ENCODE measurements at places on chromosomes 2 and 18.

DNA sequence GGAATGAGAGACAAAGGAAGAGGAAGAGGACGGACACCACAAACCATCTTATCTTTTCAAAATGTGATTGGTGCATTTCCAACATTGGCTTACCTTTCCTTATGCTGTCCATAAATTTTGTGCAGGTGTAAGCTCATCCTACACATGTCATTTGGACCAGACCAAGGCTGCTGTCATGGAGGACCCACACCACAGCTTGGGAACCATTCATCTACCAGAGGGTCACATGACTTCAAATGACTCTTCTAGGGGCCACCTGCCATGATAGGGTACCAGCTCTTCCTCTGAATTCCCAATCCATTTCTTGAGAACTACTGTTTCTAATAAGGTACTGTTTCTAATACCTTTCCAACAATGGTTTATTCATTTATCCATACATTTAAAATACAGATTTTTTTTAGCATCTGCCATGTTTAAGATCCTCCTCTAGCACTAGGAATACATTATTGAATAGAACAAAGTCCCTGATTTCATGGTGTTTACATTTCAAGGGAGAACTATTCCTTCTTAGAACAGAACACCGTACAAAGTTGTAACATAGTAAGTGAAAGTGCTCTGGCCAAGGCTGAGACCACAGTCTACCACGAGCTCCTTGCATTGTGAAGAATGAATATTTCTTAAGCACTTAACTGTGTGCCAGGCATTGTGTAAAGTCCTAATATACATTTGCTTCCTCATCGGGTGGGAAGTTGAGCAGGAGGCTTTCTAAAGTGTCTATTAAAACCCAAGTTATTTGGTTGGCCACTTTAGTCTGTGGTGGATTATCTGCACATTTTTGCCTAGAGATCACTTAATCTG lies 246.1 kb upstream of the FN1 start:
- no peak for DNase-seq

DNA sequence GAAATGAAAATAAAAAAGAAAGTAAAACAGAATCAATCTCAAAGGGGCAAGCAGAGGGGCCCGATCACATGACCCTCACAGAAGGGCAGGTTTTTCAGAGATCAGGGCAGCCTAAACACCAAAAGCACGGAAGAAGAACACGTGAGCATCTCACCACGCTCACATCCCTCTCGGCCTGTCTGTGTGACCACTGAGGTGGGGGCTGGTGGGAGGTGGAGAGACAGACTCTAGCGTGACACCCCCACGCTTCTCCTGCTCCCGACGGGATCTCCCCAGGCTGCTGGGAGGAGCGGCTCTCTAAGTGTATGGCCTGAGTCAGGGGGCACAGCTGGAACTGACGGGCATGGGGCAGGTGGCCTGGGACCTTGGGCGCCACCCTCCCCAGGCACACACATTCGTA lies 23.5 kb upstream of the MTERF4 start:
- DNase-seq: no peak

GRCh38 chr18:36811430-36811829 lies 17.4 kb downstream of the TPGS2 start:
- no peak for DNase-seq

- DNase-seq: no peak
These were observed 5.8 kb downstream of the CUL3 start for GRCh38 chr2:224579411-224579810.

- DNase-seq: no peak
These were observed 17.4 kb upstream of the AP1S3 start for GRCh38 chr2:223854741-223855140.

DNA sequence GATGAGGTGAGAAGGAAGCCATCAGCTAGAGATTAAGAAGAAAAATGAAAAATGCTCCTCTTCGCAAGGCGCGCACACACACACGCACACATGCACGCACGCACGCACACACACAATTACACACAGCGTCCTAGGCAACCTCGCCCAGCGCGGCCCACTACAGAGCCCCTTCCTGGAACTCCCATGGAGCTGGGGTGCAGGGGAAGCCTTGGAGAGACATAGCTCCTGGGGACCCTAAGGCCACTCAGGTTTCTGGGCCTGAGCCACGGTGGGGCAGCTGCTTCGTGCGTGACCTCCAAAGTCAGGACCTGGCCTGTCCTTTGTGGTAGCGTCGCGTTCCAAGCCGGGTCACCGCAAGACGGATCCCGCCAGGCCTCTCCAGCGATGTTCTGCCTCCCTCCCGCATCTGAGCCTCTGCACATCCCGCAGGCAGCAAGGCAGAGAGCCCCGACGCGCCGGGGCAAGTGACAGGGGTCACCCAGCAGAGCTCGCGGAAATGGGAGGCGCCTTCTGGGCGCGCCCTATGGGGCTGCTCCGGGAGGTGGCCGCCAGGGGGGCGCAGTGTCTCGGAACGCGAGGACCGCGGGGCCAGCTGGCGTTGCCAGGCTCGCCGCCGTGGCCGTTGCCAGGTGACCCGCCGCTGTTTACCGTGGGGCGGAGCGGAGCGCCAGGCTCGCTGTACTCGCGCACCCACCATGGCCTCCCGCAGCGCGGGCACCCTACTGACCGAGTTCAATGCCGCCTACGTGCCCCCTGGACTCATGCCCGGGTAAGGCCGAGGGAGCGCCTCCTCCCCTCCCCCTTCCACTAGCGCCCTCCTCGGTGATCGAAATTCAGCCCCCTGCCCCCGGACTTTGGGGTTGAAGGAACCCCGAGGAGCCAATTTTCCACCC lies 79.0 kb downstream of the CIB4 start:
- DNase-seq: no peak

All from stimulated activated CD8-positive, alpha-beta memory T cell treated with anti-CD3 and anti-CD28 coated beads, Interleukin-7, amount 100 ng/mL, for 1 hour (primary cell).